ENCODE measurements at places on chromosomes 3 and 15. TPM values are rescaled to one million over a fixed set of nuclear protein-coding genes. Genes with fewer than 3 reads are reported as not detected.

DNA sequence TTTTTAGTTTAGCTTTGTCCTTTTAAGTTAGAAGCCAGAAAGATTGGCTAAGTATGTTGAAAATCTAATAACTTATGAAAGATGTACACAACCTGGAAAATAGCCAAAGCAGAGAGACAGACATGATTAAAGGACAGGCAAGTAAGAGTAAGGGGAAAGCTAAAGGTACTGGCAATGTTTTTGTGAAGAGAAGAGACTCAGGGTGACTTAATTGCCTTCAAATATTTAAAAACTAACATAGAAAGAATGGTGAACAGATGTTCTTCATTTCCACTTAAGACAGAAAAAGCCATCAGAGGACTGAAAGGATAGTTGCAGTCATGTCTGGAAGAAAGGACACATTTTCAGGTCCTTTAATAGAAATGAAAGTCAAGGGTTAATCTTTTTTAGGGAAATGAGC lies 68.8 kb downstream of the ZNF385D start:
- DNase-seq: no peak

DNA sequence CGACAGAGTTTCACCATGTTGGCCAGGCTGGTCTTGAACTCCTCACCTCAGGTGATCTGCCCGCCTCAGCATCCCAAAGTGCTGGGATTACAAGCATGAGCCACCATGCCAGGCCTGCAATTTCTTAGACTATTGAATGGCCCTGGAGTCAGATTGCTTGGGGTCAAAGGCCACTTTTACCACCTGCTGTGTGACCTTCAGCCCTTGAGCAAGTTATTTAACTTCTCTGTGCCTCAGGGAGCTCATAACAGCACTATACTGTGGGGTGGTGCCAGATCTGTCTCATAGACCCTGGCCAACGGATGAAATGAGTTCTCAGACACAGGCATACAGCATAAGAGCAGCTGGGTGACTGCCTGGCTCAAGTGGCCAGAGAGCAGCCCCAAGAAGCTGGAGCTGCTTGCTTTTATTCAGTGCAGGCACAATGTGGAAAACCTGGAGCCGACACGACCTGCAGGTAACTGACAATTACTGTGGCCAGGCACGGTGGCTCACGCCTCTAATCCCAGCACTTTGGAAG lies 44.9 kb upstream of the FURIN start:
- DNase-seq: no peak

GRCh38 chr3:152222327-152222726 lies 46.4 kb upstream of the MBNL1 start:
- no peak for DNase-seq

DNA sequence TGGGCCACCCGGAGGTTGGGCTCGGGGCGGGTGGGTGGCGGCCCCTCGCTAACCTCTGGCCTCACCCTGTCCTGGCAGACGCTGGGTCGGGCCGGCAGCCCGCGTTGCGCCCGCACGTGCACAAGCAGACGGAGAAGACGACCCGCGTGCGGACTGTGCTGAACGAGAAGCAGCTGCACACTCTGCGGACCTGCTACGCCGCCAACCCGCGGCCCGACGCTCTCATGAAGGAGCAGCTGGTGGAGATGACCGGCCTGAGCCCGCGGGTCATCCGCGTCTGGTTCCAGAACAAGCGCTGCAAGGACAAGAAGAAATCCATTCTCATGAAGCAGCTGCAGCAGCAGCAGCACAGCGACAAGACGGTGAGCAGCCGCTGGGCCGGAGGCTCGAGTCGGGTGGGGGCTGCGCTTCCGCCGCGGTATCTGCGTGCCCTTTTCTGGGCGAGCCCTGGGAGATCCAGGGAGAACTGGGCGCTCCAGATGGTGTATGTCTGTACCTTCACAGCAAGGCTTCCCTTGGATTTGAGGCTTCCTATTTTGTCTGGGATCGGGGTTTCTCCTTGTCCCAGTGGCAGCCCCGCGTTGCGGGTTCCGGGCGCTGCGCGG lies 3.7 kb downstream of the ISL2 start:
- no peak for DNase-seq

GRCh38 chr3:38120693-38121450 lies 16.1 kb downstream of the ACAA1 start:
- no peak for DNase-seq

GRCh38 chr3:102085431-102086176 lies 236.3 kb downstream of the NFKBIZ start:
- DNase-seq: no peak

DNA sequence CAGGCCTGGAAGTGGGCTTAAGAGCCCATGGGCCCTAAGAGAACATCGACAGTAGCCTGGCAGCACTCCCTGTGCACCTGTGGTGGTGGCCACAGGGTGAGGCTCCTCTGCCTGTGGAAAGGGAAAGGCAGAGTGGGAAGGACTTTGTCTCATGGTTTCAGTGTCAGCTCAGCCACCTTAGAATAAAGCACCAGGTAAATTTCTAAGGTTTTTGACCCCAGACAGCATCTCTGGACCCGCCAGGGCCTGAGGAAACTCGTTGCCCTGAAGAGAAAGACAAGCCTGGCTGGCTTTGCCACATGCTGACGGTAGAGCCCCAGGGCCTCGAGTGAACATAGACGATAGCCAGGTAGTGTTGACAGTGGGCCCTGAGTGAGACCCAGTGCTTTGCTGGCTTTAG lies 22.1 kb downstream of the GOLGA6A start:
- no peak for DNase-seq

- peak; percentile 77 for DNase-seq
Observed at GRCh38 chr3:13612829-13613228, 63.9 kb downstream of the FBLN2 start.

DNA sequence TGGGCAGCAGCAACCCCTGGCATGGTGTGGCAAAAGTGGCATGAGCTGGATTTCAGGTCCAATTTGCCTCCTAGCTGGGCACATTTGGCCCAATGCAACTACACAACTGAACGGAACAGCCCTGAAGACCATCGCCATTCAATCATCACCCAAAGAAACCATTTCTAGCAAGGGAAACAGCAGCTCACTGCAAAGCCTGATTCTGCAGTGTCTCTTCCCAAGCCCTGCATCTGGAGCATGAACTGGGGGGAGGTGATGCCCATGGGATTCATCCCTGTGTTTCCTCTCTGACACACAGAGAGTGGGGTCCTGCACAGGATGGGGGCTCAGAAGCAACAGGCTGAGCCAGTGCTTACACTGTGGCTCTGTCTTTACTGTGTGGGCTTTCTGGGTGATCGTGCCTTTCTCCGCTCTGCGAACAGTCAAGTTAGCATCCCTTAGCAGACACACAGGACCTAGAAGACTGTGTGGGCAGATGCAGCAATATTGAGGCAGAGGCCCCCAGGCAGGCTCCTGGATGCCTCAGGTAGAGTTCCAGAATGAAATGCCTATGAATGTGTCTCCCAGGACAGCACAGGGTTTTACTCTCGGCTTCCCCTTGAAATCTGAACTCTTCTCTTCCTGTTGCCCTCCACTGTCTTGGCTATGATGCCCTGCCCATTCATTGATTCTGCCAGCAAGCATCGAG lies 91.1 kb upstream of the ALDH1A3 start:
- no peak for DNase-seq

GRCh38 chr3:96213393-96213792 lies 601.0 kb upstream of the EPHA6 start:
- DNase-seq: no peak

GRCh38 chr3:43015991-43016865 lies 37.1 kb downstream of the GASK1A start:
- no peak for DNase-seq

GRCh38 chr3:128714887-128715491 lies 11.0 kb upstream of the RAB7A start:
- no peak for DNase-seq

- DNase-seq: no peak
Observed at GRCh38 chr3:33394403-33395054, 45.7 kb downstream of the UBP1 start.

DNA sequence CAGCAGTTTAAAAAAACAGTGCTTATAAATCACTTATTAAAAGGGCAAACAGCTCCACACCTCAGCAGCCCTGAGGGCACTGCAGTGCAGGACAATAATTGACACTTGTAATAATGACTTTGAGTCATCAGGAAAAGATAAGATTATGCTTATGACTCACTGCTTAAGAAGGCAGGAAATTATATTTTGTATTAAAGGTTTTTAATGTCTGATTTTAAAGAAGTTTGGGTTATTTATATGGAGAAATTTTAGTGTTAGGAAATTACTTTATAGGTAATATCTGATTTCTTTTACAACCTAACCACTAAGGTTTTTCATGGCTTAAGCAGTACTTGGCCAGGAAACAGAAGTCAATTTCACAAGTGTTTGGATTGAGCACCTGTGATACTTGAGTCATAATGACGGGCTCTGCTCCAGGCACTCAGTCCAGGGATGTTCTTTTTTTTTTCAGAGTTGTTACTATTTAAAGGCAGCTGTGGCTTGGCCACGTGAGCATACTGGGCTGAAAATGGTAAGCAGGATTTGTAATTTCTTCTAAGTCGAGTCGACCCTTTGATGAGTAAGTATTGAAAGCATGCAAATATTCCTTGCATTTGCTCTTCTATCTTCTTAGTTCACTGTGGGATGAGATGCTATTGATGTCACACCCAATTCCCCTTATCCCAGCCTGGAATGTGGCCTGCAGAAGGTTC lies 21.6 kb upstream of the SLC6A20 start:
- DNase-seq: peak; percentile 89

- no peak for DNase-seq
Observed at GRCh38 chr3:121491683-121492320, 54.0 kb downstream of the POLQ start.

DNA sequence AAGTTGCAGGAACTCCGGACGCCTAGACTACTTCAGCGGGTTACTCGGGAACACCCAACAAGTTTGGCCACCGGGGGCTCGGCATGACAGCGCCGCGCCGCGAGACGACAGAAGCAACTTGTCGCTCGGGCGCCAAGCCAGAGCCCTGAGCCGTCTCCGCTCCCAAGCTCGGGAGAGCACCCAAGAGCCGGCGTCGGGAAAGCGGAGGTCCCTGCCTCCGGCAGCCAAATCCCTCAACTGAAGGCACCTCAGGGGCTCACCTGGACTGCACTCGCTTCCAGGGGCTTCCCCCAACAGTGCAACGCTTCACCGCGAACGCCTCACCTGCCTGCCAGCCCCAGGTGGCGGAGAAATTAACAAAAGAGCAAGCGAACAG lies 640 bp downstream of the MB21D2 start:
- DNase-seq: peak; percentile 65

DNA sequence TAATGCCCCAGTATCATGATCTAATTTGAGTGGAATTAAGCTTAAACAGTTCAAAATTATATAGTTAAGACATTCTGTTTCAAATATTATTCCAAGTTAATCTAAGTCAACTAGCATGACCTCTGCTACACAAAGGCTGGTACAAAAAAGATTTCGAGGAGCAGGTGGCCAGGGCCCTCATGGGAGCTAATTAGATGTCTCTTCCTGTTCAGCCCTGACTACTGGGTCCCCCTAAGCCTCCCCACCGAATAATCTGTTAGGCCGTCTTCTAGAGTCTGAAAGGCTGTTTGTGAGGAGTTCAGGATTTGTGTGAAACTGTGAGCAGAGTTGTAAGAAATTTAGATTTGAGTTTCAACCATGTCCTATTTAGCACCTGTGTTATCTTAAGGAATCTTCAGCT lies 75.4 kb downstream of the PPM1L start:
- DNase-seq: no peak

- DNase-seq: no peak
Observed at GRCh38 chr15:44633603-44634002, 29.9 kb downstream of the SPG11 start.

DNA sequence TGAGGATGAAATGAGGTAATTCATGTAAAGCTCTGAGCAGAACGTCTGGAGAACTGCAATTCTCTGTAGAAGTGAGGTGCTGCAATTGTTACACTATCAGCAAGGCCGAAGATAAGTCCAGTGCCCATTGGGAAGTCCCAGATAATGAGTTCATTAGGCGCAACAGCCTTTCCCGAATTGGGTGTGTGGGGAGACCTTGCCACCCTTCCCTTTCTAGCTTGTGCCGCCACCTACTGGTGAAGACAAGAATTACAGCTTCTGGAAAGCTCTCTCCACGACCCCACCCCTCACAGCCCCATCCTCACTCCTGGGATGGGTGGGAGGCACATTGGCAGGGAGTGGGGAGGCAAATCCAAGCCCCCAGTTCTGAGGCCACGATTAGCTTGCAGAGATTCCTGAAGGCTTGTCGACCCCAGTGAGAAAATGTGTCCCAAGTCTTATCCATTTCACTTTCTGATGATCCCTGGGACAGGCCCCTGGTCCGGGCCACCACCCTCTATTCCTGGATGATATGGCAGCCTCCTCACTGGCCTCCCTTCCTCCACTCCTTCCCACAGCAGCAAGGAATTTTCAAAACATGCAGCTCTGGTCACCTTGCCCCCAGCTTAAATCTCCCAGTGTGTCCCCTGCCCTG lies 36.4 kb downstream of the FAM3D start:
- DNase-seq: peak; percentile 30

GRCh38 chr15:48865370-48866079 lies 12.4 kb upstream of the EID1 start:
- DNase-seq: no peak

DNA sequence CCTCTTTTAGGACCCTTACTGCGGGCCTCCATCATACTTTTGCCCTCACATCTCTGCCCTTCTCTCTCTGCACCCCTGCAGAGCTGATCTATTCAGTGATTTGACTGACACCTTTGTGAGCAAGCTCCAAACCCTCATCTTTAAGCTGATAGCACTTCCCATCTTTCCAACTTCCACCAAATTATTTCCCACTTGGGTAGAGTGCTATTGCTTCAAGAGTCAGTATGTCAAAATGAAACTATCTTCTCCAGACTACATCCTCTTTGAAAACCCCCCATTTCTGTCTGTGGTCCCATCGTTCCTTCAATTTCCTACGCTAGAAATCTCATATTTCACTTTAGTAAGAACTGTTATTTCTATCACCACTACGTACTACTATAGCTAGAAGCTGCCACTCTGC lies 19.7 kb downstream of the ZWILCH start:
- DNase-seq: no peak

Gene CLDN16
- total RNA-seq: not detected

Gene MOBP
- total RNA-seq: not detected

Gene NPAP1
- not detected for total RNA-seq

Gene CCR9
- total RNA-seq: 0.13 TPM

Gene GTPBP8
- 78.3 TPM for total RNA-seq

Gene C3orf20
- total RNA-seq: not detected

Gene GRK7
- not detected for total RNA-seq

Gene GPR171
- not detected for total RNA-seq
